Activated T-cell treated with anti-CD3 and anti-CD28 coated beads for 24 hours (primary cell): ENCODE measurements at places on chromosomes 16 and 17.

DNA sequence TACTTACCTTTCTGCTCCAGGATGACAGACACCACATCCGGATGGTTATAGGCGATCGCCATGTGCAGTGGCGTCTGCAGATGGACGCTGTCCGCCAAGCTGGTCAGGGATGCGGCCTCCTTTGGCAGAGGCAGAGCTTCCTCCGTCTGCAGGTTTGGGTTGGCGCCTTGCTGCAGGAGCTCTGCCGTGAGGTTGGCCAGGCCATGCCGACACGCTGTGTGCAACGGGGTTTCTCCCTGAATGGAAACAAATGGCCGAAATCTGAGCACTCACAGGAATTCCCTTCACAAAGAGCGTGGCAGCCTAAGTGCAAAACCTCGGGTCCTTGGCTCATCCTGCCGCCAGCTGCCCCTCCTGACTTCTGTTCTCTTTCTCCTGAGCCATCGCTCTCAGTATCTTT lies 41.8 kb downstream of the CYB5D2 start:
- no peak for DNase-seq

DNA sequence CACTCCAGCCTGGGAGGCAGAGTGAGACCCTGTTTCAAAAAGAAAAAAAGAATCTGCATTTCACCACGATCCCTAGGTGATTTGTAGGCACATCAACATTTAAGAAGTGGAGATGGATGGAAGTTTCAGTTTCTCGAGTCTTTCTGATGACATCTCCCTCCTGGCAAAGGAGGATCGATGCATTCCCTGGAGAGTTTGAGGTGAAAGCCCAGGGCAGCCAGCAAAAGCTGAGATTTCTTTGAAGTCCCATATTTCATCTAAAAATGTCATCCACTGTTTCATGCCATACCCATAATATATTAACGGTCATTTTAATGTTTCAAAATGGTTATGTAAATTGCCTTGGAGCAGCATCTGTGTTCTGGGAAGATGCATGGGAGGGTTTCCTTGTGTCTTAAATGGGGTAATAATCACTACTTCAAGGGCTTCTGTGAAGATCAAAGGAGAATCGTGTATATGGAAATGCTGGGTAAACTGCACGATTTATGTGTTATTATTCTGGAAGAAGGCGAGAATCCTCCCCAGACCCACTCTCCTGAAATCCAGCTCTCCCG lies 63.4 kb downstream of the KATNIP start:
- no peak for DNase-seq

DNA sequence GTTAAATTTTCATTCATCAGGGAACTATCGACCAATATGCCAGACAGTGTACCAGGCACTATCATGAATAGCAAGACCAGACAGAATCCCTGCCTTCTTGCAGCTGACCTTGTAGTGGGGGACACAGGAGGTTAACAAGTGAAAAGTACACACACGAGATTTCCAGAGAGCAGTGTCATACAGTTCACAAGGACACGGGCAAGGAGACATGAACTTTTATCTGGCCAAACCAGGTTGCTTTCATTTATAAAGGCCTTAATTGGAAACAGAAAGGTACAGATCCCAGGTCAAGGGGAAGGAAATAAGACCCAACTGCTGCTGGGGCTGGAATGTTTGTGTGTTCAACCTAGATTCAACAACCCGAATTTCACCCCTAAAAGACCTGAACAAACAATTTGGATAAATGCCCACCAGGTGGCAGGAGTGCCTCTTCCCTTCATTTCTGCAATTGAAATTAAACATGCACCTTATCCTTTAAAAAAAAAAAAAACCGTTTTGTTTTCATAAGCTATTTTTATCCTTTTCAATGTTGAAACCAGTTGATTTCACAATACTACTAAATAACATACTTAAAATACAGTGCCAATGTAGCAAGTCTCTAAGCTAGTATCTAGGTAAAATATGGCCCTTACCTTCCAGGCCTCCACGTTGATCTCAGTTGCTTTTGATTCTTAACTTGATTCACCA lies 65.9 kb downstream of the EMP2 start:
- peak; percentile 23 for DNase-seq

- no peak for DNase-seq
Measured at GRCh38 chr17:47131761-47132160, 57.3 kb downstream of the CDC27 start.
